GDM1 (cell line): ENCODE measurements at places on chromosomes 7 and 10.

DNA sequence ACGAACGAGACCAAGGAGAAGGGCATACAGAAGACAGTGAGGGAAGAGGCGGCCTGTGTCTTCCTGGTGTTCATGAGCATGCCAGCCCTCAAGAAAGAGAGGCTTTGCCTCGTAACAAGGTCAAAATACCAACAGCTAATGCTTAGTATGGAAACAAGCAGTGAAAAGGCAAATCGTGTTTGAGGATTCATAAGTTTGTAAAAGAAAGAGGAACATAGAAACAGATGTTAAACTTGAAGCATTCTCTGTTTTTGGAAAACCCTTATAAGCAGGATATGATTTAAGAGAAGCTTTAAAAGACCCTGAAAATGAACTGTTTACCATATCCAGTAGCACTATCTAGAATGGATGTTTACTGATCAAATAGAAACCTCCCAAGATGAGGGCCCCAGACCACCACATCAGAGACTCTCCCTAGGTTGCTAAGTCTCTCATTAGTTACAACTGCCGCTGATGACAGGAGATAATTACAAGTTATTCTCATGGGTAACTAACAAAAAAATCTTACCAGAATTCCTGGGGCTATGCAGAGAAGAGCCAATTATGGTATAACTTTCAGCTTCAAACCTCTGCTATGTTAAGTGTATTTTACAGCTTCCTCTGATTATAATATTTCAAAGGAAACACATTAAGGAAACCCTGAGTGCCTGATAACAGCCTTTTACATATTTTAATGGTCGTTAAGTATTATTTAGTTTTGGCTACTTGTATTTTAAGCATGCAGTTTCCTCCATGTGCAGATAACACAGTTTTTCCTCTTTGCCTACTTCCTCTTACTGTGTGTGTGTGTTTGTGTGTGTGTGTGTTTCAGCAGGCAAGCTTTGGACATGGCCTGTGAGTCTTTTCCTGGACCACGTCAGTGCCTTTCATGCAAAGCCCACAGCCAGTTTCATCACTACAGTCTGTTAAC, 17.9 kb downstream of the JCAD start:
- DNase-seq: peak; percentile 78

GRCh38 chr10:119500123-119500795, 42.3 kb downstream of the RGS10 start:
- DNase-seq: no peak

GRCh38 chr7:102981451-102981850, 68.7 kb downstream of the LRRC17 start:
- no peak for DNase-seq

DNA sequence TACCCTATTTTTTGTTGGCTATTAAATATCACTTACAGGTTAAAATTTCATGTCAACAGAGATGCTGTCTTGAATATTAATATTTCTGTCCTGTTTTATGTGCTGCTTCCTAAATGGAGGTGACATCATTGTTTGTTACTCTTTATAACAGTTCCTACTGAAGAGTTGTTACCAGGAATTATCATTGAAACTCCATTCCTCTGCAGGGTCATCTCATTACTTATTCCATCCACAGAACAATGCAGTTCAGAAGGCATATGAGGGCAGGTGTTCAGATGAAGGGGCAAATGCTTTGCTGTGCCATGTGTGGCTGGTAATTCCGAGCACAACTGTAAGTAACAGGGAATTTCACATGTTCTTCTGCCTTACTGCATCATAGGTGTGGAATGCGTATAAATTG, 113.4 kb downstream of the ANK3 start:
- DNase-seq: no peak

DNA sequence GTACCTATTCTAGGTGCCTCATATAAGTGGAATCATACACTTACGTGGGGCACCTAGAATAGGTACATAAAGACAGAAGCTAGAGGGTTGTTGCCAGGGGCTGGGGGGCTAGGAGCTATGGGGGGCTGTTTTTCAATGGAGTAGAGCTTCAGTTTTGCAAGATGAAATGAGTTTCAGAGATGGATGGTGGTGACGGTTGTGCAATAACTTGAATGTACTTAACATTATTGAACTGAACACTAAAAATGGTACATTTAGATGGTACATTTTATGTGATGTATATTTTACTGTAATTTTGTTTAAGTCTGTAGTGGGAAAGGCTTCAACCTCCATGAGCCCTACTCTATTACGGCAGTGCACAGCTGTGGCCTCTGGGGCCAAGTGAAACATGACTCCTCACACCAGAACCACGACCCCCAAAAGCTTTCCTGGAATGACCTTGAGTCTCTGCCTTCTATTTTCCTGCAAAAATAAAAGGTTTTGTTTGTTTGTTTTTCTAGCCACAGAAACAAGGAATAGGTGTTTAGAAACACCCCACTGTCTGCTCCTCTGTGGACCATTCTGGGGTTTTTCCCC, 147.3 kb upstream of the PLXNA4 start:
- DNase-seq: no peak

DNA sequence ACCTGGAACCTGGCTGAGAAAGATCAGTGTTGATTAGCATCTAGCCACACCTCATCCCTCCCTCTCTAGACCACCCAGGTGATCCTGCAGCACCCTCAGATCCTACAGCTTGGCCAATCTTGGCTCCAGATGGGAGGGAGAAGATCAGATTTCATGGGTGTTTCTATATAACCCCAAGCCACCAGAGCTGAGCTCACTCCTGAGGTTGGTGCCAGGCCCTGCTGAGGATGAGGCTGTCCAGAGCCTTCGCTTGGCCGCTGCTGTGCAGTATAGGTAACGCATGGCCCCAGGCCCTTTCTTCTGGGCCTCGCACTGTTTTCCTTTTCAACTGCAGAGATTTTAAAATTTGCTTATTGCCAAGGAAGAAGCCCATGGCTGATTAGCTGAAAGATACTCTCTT, 27.0 kb downstream of the C10orf120 start:
- DNase-seq: no peak

DNA sequence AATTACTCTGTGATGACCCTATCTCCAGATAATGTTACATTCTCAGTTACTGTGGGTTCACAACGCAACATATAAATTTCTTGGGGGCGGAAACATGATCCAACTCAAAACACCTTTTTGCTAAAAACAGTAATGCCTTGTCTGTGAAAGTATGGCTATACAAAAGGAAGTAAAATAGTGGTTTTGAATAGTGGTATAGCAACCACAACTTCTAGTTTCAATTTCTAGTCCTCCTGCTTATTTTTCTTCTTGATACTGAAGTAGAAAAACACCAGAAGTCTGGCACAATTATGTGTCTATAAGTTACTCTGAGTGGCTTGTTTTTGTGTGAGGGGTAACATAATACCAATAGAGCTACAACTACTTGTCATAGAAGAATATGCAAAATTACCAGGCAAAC, 21.5 kb upstream of the ZNF800 start:
- no peak for DNase-seq
